MM.1S (cell line): ENCODE measurements at places on chromosomes 6 and 20.

DNA sequence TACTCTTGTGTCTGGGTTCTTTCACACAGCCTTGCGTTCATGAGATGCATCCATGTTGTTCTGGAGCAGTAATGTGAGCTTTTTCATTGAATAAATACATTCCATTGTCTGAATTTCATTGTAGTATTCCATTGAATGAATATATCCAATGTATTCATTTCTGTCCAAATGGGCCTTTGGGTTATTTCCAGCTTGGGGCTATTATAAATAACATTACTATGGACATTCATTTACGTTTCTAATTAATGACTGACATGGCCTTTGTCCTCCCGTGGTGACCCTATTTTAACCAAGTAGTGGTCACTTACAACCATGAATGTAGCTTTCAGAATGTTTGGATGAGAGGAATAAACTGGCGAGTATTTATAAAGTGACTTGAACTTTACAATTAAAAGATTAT lies 30.1 kb upstream of the NAA20 start:
- no peak for DNase-seq

- no peak for DNase-seq
Measured at GRCh38 chr6:87350516-87350915, 5.9 kb downstream of the C6orf163 start.

DNA sequence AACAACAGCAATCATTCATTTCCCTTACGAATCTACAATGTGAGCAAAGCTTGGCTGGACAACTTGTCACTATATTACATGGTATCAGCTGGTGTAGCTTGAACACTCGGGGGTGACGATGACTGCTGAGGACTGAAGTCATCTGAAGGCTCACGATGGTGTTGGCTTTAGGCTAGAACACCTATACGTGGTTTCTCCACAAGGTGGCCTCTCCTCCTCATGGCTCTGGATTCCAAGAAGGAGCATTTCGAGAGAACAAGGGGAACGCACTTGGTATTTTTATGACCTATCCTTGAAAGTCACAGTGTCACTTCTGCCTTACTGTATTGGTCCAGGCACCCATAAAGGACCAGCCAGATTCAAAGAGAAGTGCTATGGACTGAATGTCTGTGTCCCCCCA lies 37.5 kb upstream of the ADGRF1 start:
- no peak for DNase-seq

- no peak for DNase-seq
Measured at GRCh38 chr6:148747471-148748165, 788 bp downstream of the UST start.

DNA sequence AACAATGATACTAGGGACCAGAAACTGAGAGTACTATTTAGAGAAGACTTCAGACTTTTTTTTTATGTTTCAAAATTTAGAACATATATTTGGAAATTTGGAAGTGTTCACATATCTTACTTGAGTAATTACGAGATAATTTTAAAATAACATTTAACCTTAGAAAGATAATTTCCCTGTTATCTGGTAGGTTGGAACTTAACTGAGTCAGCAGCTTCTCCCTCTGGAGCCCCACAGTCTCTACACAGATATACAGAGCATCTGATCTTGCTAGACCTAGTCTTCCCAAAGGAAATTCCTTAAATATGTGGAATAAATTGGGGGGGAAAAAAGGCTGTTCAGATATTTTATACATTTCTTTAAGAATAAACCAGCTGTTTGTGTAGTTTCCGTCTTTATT lies 48.6 kb downstream of the TSPYL4 start:
- DNase-seq: no peak

- DNase-seq: no peak
Measured at GRCh38 chr6:161401587-161402309, 127.9 kb upstream of the AGPAT4 start.

- DNase-seq: no peak
Measured at GRCh38 chr6:107931894-107932293, 26.1 kb downstream of the SEC63 start.
